Suppressor macrophage treated with lipopolysaccharide for 4 hours (primary cell): ENCODE measurements at places on chromosomes 5 and 9.

- DNase-seq, result no peak
Observed at GRCh38 chr5:45355189-45355992, 340.8 kb downstream of the HCN1 start.

GRCh38 chr9:127835991-127836516, 18.4 kb downstream of the ENG start:
- DNase-seq, result peak; percentile 92

DNA sequence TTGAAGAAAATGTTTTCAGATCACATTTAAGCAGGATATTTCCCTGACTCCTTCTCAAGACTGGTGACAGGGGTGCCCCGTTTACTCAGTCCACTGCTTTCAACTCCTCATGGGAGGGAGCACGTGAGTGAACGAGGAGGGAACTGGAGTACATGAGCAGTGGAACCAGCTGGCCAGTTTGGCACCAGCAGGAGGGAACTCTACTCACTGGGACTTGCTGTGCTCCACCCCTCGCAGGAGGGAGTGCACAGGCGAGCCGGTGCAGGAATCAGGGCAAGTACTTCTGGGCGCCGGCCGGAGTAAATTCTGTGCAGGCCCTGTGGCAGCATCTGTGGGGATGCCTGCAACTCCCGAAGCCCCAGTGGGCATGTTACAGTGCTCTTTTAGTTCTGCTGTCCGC, 1941.1 kb upstream of the C9orf72 start:
- no peak for DNase-seq

DNA sequence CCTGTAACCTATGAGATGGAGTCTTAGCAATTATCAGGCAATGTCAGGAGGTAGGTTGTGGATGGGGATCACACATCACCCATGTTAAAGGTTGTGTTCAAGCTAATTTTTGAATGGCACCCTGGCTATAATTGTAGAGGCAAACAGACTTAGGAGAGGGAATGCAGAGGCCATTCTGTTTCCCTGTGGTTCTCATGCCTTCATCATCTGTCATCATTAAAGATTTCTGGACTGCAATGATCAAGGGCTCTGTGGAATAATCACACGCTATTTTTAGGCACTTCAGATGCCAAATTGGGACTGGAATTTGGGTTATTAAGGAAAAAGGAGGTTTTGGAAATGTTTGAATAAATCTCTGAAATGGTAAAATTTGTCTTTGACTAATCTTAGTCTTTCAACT, 1065.4 kb downstream of the TAF11L14 start:
- no peak for DNase-seq
